ENCODE measurements at places on chromosomes 4 and X. TPM values are rescaled to one million over a fixed set of nuclear protein-coding genes. Genes with fewer than 3 reads are reported as not detected.

Gene SERPINA7
- total RNA-seq: not detected

Gene TKTL1
- not detected for total RNA-seq

Gene TCEAL2
- not detected for total RNA-seq

Gene GUCY1B1
- total RNA-seq: 4.6 TPM

Gene IL3RA
- total RNA-seq: not detected

GRCh38 chrX:27924261-27924660, 57.0 kb downstream of the DCAF8L1 start:
- peak; percentile 63 for DNase-seq

DNA sequence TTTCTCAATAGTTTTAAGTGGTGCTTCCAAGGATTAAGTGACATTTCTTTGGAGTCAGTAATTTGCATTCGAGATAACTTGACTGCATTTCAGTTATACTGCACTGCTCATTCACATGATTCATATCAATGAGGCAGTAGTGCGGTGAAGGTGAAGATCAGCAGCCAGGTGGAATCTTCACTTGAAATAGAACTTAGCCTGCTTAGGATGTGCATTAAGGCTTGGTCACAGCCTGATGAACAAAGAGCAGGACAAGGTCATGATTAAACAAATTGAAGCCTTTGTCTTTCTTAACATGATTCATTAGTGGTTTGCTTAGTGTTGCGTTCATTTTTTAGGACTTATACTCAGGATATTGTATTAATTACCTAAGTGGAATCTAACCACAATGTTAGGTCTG, 212.1 kb upstream of the GALNTL6 start:
- DNase-seq: no peak

GRCh38 chr4:108662629-108663028, 12.2 kb downstream of the OSTC start:
- no peak for DNase-seq

GRCh38 chrX:71629467-71629866, 11.2 kb upstream of the CXCR3 start:
- no peak for DNase-seq

- DNase-seq: peak; percentile 20
Observed at GRCh38 chrX:47751670-47752069, 85.0 kb upstream of the ZNF81 start.

DNA sequence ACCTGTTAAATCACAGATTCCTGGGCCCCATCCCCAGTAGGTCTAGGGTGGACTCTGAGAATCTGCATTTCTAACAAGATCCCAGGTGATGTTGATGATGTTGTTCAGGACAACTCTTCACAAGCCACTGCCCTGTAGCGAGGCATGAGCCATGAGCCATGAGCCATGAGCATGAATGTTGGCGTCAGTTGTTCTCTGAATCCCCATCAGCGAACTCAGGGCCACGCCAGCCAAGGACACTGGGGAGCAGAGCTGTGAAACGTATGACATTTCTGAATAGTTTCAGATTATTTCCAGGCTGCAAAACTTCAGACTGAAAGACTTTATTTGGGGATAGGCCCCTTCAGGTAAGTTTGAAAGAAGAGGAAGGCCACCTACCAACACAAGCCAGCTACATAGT, 46.9 kb upstream of the HCCS start:
- no peak for DNase-seq

DNA sequence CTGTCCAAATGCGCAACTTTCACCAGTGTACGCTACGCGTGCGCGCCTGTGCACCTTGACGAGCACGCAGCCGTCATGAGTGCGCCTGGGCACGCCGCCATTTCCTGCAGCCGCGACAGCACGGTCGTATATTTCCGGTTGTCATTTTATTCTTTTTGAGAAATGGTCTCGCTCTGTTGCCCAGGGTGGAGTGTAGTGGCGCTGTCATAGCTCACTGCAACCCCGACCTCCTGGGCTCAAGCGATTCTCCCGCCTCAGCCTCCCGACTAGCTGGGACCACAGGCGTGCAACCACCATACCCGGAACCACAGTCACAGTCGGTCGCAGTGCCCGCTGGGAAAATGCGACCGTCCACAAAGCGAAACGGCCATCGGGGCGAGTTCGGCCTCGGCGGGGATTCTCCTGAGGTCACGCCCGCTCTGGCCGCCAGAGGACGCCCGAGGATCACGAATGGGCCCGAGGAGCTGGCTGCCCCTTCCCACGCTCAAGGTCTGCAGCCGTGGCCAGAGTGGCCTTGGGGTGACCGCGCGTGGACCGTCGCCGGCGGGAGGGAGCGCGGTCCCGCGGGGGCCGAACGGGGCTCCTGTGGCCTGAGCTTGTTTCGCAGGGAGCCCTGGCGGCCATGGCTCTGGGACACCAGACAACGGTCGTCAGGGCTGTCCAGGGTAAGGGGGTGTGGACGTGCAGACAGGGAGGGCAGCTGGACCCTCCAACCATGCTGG, 23.7 kb upstream of the PNMA3 start:
- DNase-seq: no peak

GRCh38 chrX:21930986-21931385, 9.5 kb upstream of the SMS start:
- DNase-seq: no peak

- DNase-seq: no peak
Observed at GRCh38 chr4:9866931-9867330, 85.5 kb downstream of the DRD5 start.

- peak; percentile 27 for DNase-seq
Observed at GRCh38 chr4:164538097-164538496, 215.8 kb upstream of the SMIM31 start.

DNA sequence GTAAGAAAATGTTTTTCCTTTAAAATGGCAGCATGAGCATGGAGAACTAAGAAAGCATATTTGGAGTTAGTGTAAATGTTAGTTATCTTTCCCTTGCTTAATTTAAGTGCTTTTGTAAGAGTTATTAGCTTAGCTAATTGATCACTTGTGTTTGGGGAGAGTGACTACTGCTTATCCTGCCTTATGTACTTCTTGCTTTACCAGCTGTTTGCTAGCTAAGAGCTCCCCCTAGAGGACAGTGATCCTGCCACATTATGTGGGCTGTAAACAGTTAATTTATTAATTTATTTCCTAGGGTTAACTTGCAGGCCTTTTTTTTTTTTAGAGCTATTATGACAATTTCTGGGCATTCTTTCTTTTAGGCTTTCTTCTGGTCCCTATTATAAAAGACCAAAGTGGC, 435.8 kb downstream of the MAGEB5 start:
- DNase-seq: peak; percentile 1

DNA sequence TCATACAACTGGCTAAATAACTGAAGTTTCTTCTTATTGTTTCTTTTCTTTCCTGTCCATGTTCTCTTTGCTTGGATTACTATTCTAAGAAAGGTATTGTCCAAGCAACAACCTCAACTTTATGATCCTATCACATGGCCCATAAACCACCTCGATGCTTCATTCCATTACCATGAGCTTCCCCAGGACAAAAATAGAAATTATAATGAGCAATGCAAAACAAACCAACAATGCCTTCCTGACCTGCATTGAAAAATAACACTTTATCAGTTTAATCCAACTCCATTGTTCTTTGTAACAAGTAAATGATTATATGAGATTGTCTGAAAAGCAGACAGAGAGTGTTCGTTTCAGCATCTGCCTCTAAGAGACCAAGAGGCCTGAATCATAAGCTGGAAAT, 148.8 kb downstream of the HS6ST2 start:
- peak; percentile 4 for DNase-seq

DNA sequence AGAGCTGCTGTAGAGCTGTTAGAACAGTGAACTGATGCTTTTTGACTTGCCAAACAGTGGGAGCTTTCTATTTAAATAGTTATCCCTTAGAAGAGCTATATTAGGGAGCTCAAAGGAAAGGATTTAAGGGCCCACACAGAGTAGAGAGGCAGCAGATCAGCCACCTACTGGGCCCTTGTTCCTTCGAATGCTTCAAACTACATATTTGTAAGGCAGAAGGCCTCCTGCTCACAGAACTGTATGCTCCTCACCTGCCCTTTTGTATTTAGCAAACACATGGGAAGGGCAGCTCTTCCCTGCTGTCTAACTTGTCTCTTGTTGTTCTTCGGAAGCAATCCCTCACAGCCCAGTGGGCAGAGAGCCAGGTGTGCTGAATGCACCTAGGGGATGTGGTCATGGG, 38.0 kb downstream of the IL1RAPL1 start:
- no peak for DNase-seq

DNA sequence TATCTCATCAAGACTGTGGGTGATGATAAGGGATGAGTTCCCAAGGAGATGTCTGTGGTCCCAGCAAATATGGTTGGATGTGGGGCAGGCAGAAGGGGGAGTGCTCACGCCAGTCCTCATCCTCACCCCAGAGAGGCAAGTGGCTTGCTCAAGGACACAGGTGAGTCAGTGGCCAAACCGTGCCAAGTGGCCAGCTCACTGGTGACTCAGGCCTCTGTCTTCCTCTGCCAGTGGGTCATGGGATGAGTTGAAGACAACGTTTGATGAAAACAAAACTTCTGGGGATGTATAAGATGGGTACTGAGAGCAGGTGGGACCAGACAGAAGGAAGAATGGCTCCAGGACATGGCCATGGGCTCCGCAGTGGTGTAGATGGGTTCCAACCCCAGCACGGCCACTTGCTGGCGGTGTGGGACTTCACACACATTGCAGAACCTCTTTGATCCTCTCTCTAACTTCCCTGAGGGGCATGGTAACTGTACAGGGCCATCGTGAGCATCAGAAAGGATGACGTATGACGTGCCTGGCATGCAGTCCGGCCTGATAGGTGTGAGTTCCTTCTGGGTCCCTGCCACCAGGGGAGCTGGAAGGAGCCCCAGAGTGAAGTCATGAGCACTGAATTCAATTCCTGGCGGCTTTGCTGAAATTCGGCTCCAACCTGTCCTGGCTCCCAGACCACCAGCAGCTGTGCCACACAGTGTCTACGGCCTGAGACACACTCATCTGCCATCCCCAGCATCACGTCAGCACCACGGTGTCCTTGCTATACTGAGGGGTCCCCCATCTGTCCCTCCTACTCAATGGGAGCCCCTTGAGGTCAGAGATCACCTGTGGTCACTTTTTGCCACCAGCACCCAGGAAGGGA, 41.3 kb upstream of the GPR78 start:
- peak; percentile 93 for DNase-seq

GRCh38 chrX:66166671-66167070, 2.6 kb downstream of the HEPH start:
- no peak for DNase-seq

DNA sequence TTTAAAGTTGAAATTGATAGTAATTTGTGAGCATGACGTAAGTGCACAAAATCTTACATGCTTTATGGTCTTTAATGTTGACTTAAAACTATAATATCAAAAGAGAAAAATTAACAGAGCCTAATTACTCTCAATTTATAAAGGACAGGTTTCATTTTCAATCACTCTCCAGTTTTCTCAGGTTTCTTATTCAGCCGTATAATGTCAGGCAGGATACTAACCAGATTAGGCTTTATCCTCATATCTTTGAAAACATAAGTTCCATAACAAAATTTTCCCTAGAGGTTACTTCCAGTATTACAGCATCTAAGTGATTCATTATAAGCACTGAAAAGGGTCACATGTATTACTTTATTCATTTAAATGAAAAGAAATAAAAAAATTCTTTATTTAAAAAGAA, 492.1 kb downstream of the PACRGL start:
- DNase-seq: no peak

- no peak for DNase-seq
Observed at GRCh38 chr4:88148560-88148959, 9.9 kb downstream of the ABCG2 start.

DNA sequence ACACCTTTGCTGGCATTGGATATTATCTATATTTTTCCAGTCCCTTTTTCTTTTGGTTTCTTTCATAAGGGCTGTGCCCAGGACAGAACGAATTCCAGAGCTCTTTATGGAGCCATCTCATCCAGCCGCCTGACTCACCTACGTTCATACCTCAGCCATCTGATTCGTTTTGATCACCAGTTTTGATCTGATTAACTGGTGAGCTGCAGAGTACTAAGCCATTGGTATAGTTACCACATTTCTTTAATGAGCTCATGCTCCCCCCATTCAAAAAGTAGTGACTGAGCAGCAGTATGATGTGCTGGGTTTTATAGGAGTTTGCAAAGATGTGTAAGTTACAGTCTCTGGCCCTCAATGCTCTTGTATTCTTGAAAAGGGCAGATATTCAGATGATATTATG, 43.0 kb upstream of the CDKN2AIP start:
- DNase-seq: no peak

GRCh38 chr4:25021216-25021615, 9.5 kb downstream of the LGI2 start:
- DNase-seq: no peak

GRCh38 chr4:3442959-3443749, 1.4 kb downstream of the HGFAC start:
- DNase-seq: no peak

DNA sequence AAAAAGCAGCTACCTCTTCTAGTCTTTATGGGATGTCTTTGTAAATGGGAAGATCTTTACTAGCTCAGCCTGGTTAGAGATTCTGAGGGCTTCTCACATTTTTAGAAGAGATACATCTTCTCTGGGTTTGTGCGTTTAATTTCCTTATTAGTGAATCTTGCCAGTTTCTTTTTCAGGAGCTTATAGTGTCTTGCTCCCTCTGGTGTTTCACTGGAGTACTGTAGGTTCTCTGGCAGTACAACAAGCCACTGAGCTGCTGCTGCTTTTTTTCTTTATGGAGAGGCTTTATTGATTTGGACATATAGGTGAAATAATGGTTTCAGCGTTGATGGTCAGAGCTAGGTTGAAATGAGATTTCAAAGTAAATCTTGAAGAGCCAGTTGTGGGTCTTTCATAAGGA, 82.9 kb downstream of the LAS1L start:
- DNase-seq: peak; percentile 29

GRCh38 chr4:73832651-73833237, 3.7 kb upstream of the CXCL6 start:
- peak; percentile 43 for DNase-seq

DNA sequence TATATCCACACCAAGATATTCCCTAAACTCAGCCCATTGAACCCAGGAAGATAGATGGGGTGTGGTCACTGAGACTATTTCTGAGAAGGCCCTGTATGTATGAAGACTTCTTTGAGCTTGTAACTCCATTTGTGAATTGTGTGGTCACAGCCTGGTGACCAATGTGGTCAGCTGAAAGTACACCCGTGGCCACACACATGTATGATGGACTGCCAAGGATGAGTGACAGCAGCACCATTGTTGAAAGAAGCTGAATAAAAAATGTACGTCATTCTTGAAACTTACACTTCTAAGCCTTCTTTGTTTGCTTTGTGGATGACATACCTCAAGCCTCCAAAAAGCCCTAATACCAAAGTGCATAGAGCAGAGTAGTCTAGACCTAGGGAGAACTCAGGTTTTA, 581.4 kb downstream of the RAB28 start:
- DNase-seq: no peak

GRCh38 chrX:15202454-15203177, 67.3 kb downstream of the ASB9 start:
- DNase-seq: peak; percentile 0
